NCI-H2107 (cell line): ENCODE measurements at places on chromosomes 12 and 14.

DNA sequence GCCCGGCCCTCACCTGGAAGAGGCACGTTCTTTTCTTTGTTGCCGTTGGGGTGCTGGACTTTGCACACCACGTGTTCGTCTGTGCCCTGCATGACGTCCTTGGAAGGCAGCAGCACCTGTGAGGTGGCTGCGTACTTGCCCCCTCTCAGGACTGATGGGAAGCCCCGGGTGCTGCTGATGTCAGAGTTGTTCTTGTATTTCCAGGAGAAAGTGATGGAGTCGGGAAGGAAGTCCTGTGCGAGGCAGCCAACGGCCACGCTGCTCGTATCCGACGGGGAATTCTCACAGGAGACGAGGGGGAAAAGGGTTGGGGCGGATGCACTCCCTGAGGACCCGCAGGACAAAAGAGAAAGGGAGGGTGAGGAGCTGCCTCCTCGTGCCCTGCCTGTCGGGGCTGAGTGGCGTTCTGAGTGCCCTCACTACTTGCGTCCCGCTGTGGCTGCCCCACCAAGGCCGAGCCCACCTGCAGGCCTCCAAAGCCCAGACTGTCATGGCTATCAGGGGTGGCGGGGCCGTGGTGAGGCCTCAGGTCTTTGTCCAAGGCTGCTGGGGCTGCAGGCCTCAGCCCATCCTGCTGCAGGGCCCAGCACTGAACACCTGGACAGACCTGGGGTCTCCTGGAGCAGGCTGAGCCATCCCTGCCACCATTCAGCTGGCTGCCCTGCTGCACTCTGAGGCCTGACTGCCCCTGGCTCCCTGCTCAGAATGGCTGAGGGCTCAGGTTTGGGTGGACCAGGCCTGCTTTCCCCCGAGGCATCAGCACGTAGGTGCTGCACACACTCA is 329.7 kb downstream of the TMEM121 start:
- no peak for DNase-seq

DNA sequence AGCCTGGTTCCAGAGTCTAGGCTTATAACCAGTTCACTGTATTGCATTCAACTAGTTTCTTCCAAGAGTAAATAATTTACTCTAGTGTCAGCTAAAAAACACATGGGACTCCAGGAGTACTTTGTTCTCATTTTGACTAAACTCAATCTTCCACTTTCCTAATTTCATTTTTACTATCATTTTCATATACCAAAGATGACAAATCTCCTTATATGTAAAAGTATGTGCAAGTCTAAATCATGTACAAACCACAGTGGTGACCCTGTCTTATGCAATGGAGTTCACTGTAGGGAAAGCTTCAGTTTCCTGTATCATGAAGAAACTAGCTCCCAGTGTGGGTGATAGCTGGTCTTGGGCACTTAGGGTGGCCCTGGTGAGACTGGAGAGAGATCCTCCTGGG is 151.6 kb downstream of the HELB start:
- no peak for DNase-seq

GRCh38 chr14:84029720-84030119 is 1500.2 kb upstream of the FLRT2 start:
- no peak for DNase-seq

GRCh38 chr12:127035011-127035879 is 1231.7 kb upstream of the TMEM132C start:
- DNase-seq, result no peak

GRCh38 chr12:126493366-126494108 is 1428.3 kb downstream of the AACS start:
- DNase-seq, result no peak

GRCh38 chr12:51887476-51888315 is at the start of gene ANKRD33:
Gene ANKRD33 (plus strand): TSS chr12:51888103. CDS start chr12:51888187, 84 bp downstream.
- no peak for DNase-seq
